ENCODE measurements at places on chromosomes 12 and 14.
A peak's percentile ranks its signal among the peaks of the same experiment; 100 is the strongest.

DNA sequence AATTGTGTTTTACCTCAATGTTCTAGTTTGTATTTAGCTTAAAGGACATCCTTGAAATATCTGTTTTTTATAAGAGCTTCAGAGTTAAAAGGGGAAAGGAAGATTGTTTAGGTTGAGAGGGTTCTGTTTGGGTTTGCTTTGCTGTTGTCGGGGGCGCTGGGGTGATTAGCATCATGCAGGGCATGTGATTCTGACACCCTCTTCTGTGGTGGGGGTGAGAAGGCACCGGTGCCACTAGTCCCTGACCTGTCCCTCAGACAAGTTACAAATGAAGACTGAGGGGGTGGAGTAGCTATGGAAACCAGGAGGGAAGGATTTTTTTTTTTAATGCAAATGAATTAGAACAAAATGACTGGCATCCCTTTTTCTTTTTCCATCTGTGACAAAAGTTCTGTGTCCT is 291.3 kb downstream of the RPAP3 start:
- DNase-seq, result no peak

GRCh38 chr12:99444859-99445316 is 202.7 kb upstream of the GARIN6 start:
- no peak for DNase-seq

GRCh38 chr12:113465808-113466453 is 5.7 kb downstream of the LHX5 start:
- DNase-seq, result no peak

DNA sequence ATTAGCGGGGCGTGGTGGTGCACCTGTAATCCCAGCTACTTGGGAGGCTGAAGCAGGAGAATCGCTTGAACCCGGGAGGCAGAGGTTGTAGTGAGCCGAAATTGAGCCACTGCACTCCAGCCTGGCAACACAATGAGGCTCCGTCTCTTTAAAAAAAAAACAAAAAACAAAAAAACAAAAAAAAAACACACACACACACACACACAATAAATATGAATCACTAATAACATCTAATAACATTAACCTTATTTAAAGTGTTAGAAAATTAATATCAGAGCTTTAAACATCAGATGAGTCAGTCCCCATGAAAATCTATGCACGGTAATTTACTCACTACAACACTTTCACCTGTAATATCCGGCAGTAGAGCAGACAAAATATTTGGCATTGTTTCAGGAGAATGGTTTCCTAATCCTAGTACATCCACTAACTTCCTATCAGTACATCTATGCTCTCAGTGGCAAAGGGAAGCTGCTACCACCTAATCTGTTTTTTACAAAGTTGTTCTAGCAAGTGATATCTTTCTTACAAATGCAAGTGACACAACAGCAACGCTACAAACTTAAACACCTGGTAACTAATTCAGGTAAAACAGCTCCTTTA is 36.2 kb downstream of the MED13L start:
- DNase-seq, result no peak

GRCh38 chr14:99880651-99881420 is 87.6 kb downstream of the EML1 start:
- no peak for DNase-seq

- DNase-seq, result no peak
Measured at GRCh38 chr12:122858171-122858570, 22.9 kb downstream of the HIP1R start.

GRCh38 chr12:109482894-109483293 is 5.5 kb downstream of the UBE3B start:
- DNase-seq, result no peak

DNA sequence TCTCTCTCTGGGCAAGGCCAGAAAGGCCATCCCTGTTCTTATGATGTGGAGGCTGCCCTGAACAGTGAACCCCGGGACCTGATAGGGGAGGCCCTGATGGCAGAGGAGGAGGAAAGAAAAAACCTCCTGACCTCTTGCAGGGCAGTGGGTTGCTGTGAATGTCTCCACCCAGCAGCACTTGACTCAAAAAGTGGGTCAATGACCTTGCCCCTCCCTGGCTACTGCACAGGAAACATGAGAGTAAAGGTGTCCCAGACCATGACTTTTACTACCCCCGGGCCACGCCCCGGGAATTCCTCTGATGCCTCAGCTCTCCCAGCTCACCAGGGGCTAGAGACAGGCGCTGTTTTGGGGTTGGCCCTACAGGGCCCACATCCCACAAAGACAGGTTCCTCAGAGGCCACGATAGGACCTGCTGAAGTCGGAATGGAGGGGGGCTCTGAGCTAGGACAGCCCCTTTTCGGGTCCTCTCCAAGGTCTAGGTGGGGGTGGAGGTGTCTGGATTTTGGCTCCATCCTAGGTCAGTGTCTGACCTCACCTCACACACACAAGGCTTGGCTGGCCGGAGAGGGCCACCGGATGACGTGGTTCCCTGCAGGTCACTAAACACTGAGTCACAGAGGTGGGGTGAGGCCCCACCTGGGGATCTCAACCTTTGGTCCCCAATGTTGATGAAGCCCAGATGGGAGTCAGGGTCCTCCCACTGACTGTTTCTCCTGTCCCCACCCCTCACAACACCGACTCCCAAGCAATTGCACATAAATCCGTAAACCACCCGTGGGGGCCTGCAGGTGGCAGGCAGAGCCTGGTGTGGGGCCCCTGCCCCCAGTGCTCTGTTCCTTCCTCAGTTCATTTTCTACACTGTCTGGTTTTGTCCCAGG is 1.6 kb downstream of the RHOF start:
- no peak for DNase-seq

DNA sequence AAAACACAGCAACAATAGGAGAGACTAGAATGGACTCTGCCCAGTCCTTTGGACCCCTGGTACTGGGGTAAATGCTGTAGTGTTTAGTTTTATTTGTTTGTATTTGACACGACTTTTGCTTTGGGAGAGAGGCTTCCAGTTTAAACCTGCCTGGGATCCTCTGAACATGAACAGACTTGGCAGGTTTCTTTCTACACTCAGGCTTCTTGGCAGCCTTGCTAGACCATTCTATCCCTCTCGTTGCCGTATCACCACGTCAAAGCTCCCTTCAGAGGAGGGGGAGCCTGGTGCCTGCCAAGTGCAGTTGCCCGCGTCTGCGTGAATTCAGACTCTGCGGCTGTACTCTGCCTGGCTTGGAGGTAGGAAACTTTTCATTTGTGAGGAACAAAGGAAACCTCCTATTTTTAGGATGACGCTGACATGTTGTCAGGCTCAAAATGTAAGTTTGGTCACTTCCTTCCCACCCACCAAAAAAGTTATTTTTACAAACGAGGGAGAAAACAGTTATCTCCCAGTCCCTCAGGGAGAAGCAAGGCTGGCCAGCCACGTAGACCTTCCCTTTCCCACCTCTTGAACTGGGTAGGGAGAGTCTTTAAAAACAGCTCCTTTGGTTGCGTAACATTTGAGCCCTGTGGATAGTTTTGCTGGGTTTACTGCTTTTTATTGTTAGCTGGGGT is 25.9 kb downstream of the CD9 start:
- peak; percentile 73 for DNase-seq

Data from left lung (tissue), 14 donors.